Pons (tissue), 1 donor: ENCODE measurements at places on chromosomes 1 and 21.

DNA sequence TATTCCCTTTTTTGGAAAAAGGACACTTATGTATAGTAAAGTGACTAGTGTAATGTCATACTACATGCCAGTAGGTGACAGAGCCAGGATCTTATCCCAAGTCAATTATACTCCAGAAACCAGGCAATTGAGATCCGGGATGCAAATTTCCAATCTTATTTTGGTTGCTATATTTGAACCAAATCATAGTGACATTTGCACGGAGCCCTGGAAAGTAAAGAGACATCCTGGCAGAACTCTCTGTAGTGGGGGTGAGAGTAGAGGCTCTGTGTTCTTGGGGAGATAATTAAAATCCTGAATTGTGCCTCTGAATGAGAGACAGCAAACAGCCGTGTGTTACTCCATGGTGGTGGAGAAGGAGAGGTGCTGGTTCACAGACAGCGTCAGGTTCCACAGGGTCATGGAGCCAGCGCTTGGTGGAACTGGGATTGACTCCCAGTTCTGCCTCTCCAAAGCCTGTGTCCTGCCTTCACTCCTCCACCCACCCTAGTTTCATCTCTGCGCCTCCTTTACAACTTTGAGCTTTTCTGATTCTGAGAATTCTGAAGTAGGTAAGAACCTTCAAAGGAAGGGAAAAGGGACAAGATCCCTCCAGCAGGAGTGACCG, 432.3 kb downstream of the PTPRU start:
- no peak for DNase-seq

GRCh38 chr1:63693944-63694571, 79.8 kb upstream of the ROR1 start:
- DNase-seq: no peak

GRCh38 chr1:39046613-39047210, 20.6 kb downstream of the NDUFS5 start:
- DNase-seq: no peak

DNA sequence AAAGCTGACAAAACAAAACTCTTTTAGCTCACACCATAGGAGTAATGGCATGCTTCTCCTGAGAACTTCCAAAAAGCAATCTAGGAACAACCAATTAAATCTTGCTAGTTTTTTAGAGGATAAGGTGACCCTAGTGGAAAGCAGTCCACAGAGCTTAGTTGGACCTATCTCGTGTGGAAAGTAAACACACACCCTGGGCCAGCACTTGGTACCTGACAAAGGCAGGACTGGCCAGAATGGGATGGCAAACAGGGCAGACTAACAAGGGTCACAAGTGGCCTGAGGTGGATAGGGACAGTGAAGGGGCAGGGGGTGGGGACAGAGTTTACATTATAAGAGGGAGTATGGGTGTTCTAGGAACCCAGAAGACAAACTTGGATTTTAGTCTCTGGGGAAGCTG, 22.0 kb downstream of the FMO4 start:
- no peak for DNase-seq

GRCh38 chr1:156781585-156782186, 14.4 kb downstream of the PRCC start:
- DNase-seq: no peak

- no peak for DNase-seq
These were observed 70.5 kb downstream of the TTLL7 start for GRCh38 chr1:83928396-83928795.

- no peak for DNase-seq
These were observed 636 bp downstream of the INTS3 start for GRCh38 chr1:153728305-153729066.

DNA sequence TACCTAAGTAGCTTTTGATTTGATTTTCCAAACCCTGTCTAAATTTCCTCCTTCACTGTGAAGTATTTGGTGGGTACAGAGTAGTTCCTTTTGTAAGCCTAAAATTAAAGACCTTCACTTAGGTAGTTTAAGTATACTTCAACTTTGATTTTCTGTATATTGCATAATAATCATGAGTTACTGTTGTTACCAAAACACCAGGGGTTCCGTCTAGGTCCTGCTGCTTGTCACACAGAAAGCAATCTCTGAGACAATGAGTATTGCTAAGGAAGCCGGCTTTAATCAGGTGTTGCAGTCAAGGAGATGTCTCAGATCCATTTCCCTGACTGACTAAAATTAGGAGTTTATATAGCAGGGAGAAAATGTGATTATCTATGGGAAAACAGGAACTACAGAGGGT, 15.3 kb downstream of the RPS6KC1 start:
- DNase-seq: no peak

DNA sequence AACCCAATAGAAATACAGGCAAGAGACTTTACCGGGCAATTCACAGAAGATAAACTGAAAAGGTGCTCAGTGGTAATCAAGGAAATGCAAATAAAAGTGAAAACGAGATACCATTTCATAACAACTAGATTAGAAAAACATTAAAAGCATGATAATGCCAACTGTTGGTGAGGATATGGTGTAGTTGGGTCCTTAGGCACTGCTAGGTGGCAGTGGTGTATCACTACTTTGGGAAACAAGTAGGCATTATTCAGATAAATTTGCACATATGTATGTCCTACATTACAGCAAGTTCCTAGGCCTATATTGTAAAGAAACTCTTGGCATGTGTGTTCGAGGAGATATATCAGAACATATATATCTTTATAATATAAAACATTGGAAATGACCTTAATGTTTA, 31.0 kb downstream of the AZIN2 start:
- no peak for DNase-seq

GRCh38 chr1:216416488-216416887, 6.8 kb downstream of the USH2A start:
- no peak for DNase-seq

DNA sequence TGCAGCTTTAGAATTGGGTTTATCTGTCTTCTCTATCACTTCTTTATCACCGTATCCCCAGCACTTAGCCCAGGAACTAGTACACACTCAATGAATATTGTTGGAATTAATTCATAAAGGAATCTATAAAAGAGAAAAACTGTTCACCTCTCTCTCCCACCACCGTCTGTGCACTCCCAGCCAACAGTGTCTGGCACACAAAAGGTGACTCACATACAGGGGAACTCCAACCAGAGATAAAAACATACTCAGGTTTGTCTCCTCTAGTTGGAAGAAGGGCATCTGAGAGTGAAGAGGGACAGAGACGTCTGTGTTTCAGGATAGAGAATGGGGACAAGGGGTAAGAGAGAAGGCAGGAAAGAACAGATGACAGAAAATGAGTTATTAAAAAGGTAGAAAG, 10.0 kb downstream of the ITLN1 start:
- no peak for DNase-seq

DNA sequence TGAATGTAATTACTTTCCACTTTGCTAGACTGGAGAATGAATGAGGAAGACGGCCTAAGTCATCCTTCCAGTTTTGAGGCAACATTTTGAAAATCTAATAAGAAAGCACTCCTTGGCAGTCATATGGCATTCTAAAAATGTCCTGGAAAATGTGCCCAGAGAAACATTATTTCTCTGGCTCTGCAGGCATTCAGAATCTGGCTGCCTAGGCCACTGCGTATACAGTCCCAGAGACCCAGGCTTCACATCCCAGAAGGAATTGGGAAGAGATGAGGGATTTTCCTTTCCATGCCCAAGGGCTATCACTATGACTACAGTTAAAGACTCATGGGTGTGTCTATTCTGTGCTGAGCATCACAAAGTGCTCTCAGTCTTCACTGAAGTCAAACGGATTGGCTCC, 92.9 kb downstream of the BEND5 start:
- peak; percentile 31 for DNase-seq

DNA sequence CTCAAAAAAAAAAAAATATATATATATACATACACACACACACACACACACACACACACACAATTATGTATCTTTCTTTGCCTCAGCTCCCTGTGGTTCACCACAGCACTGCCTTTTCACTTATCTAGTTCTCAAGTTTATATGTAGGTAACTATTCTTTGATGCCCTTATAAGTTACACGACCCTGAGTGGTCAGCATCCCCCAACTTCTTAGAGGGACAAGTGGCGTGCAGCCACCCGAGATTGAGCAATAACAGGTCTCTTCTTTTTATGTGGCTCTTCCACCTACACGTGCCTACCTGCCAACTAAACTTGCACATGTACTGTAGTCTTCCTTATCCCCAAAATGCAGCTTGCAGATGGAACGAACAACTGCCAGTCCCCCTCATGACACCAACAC, 120.8 kb downstream of the GABPA start:
- DNase-seq: no peak

- peak; percentile 42 for DNase-seq
These were observed 925 bp upstream of the ARHGEF10L start for GRCh38 chr1:17538428-17539117.

GRCh38 chr1:55311057-55311641, 96.0 kb upstream of the USP24 start:
- no peak for DNase-seq

DNA sequence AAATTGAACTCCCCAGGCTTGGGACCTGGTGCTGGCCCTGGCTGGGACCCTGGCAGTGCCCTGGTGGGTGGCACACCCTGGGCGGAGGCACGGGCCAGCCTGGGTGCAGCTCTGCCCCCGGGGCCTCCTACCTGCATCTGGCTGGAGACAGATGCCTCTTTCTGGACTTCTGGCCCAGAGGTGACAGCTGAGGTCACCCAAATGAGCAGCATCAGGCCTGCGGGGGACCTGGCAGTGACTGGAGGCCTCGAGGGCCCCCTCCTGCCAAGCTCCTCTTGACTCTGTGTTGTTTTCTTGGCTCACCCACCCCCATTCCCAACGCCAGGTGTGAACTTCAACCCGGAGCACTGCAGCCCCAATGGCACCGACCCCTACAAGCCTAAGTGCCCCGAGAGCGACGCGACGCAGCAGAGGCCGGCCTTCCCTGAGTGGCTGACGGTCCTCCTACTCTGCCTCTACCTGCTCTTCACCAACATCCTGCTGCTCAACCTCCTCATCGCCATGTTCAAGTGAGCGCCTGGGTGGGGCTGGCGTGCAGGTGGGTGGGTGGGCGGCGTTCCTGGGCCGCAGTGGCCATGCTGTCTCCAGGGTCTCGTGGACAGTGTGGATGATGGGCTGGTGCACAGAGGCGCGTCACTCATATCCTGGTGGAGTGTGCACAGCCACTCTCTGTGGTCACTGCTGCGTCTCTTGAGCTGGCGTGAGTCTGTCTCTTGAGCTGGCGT, 41.6 kb upstream of the LRRC3 start:
- DNase-seq: no peak

DNA sequence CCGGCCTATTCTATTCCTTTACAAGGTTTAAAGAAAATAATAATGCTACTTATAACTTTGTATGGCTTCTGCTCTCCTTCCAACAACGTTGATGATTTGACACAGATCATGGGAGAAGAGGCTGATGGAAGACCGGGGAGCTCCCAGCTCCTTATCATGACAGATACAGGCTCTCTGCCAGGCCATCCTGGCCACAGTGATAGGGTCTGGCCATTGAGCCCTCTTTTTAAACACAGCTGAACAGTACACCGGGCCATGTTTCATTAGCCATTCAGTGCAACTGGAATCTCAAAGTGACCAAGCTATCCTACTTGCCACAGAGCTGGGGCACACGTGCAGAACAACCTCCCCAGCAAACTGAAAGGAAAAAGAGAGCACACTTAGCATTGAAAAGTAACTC, 34.9 kb downstream of the DNAJC11 start:
- DNase-seq: no peak

DNA sequence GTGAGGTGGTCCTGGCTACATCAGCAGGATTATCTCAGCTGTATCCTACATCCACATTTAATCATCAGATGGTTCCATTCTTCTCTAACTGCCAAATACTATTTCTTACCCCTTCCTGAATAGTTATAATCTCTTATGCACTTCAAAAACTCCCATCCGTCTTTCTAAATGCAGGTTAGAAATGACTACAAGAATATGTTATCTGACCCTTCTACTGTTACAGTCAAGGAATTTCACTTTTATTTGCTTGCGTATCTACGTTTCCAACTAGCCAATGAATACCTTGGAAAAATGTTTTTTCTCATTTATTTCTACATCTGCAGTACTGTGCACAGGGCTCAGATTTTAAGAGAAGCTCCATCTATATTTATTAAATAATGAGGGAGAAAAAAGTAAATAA, 709.9 kb downstream of the KCNT2 start:
- DNase-seq: no peak

DNA sequence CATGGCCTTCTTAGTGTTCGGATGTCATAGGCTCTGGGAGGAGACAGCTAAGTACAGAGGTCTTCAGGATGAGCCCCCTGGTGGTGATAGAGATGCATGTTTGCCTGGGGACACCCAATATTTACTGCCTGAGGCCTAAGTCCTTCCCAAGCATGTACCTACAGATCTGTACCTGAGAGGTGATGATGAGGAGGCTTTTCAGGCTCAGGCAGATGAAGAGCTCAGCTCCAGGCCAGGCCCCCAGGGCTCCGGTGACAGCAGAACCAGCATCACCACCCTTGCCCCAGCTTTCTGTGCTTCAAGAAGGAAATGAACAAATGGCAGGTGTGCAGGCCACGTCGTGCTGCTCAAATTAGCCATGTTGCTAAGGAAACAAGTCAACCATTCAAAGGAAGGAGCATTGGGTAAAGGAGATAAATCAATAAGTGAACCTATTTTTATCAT, 21.1 kb downstream of the CACNA1E start:
- peak; percentile 18 for DNase-seq

DNA sequence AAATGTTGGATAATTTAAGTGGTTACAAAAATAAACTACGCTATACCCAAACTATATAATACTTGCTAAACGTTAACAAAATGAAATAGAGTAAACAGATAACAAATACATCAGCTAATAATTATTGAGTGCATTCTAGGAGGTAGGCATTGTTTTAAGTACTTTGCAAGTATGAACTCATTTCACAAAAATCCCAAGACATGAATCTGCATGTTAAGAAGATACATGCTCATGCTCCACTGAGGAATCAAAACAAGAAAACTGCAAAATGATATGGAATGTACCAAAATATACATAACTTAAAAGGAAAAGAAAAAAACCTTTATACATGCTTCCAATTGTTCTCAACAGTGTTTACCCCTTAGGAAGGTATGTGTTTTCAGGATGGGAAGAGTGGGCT, 2.5 kb downstream of the FRRS1 start:
- no peak for DNase-seq

GRCh38 chr1:151935894-151936602, 26.7 kb upstream of the THEM4 start:
- no peak for DNase-seq

- DNase-seq: peak; percentile 71
These were observed 66.1 kb downstream of the ADARB1 start for GRCh38 chr21:45140346-45140940.

GRCh38 chr1:220235462-220235861, 36.8 kb downstream of the RAB3GAP2 start:
- no peak for DNase-seq

GRCh38 chr1:119186471-119186870, 46.0 kb upstream of the WARS2 start:
- no peak for DNase-seq

- no peak for DNase-seq
These were observed 8.1 kb upstream of the TACSTD2 start for GRCh38 chr1:58585166-58585565.

- no peak for DNase-seq
These were observed 51.2 kb upstream of the SEC16B start for GRCh38 chr1:178020968-178021640.

- DNase-seq: no peak
These were observed 1.1 kb downstream of the TSPAN2 start for GRCh38 chr1:115088115-115088778.

- DNase-seq: no peak
These were observed 73.5 kb downstream of the PUM1 start for GRCh38 chr1:30991862-30992606.

- no peak for DNase-seq
These were observed 7.0 kb upstream of the KCNE1 start for GRCh38 chr21:34519016-34519415.
